ENCODE measurements at places on chromosomes 3 and 15. TPM values are rescaled to one million over a fixed set of nuclear protein-coding genes. Genes with fewer than 3 reads are reported as not detected.

DNA sequence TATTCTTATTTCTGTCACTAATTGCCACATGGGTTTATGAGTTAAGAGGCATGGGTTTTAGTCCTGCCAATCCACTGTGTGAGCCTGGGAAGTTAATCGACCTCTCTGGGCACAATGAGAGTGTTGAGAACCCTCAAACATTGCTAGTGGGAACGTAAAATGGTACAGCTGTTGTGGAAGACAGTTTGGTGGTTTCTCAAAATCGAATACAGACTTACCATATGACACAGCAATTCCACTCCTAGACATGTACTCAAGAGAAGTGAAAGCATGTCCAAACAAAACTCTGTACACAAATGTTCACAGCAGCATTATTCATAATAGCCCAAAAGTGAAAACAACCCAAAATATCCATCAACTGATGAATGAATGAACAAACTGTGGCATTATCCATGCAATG lies 5.7 kb upstream of the GNB5 start:
- no peak for DNase-seq

GRCh38 chr3:149252272-149252671 lies 30.6 kb upstream of the CP start:
- no peak for DNase-seq

DNA sequence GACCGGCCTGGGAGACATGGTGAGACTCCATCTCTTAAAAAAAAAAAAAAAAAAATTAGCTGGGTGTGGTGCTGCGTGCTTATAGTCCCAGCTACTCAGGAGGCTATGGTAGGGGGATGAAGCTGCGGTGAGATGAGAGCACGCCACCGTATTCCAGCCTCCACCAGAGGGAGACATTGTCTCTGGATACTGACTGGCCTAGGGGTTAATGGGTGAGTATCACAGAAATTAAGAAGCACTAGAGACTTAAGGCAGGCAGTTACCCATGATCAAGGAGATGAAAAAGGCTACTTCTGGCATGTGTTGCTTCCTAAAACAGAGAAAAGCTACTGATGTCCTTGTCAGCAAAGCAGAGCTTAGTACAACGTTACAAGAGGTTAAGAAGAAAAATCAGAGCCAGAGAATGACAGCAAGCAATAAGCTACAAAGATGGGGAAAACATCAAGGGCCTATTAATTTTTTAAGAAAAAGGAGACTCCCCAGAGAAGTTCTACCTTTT lies 8.6 kb downstream of the TFRC start:
- peak; percentile 45 for DNase-seq

- DNase-seq: no peak
These were observed 75.0 kb upstream of the MBNL1 start for GRCh38 chr3:152193673-152194267.

GRCh38 chr15:74709011-74709410 lies 13.2 kb upstream of the EDC3 start:
- DNase-seq: no peak

GRCh38 chr3:128784843-128785242 lies 58.9 kb downstream of the RAB7A start:
- no peak for DNase-seq

DNA sequence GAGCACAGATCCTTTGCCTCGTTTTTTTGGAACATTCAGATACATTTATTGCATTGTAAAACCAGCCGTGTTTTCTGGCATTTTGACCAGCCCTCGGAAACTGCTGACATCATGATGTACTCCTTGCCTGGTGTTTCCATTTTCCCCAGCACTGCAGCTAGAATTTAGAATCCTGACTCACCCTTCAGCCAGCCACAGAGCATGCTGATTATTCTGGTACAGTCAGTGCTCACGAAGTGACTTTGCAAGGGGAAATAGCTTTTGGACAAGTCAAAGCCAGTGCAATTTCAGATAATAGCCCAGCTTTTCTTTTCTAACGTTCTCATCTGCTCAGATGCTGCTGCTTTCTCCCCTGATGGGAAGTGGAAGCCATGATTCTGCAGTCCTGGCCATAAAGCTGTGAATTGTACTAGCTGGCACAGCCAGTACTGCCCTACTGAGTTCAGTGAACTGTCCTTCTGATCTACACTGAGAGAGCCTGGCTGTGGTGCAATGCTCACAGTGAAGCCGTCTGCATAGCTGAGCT lies 12.1 kb upstream of the CNBP start:
- DNase-seq: no peak

GRCh38 chr3:16177962-16178627 lies 3.6 kb downstream of the GALNT15 start:
- DNase-seq: peak; percentile 75

- DNase-seq: no peak
These were observed 84.0 kb upstream of the ALDH1L1 start for GRCh38 chr3:126264381-126264780.

Gene IL17RE
- 4.9 TPM for total RNA-seq

Gene MINAR1
- total RNA-seq: 1.9 TPM

Gene ITIH4
- 9.7 TPM for total RNA-seq

Gene IGSF11
- 2.2 TPM for total RNA-seq

Gene DNAJB8
- total RNA-seq: not detected

Measured in progenitor cell of endocrine pancreas (in vitro differentiated cells).